Osteoblast (primary cell): ENCODE measurements at places on chromosomes 11 and 22. TPM values are rescaled to one million over a fixed set of nuclear protein-coding genes. Genes with fewer than 3 reads are reported as not detected.

Gene MMP11
- total RNA-seq = 23.5 and 41.3 TPM in 2 replicates

GRCh38 chr11:121711939-121712338 lies 259.2 kb upstream of the SORL1-AS1 start:
- DNase-seq = no peak

DNA sequence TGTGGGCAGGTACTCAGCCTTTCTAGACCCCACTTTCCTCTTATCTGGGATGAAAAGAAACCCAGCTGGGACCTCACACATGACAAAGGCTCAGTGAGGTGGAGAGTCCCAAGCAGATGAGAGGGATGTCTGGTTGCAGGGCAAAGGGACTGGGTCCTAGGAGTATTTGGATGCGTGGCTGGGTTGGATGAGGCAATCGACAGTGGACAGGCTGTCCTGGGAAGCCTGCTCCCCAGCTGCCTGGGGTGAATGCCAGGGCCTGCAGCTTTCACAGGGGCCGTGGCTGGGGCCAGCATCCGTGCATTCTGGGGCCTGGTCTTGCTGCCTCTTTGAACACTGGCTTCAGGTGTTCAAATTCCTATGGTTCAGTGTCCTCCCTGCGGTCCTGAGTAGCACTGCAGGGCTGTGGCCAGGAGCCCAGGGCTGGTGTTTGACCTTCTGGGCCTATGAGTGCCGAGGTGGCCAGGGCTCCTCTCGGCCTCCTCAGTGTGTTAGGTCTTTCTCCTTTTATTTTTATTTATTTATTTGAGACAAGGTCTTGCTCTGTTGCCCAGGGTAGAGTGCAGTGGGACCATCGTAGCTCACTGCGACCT lies 65.3 kb downstream of the MCM5 start:
- DNase-seq = no peak

Gene FOXRED2
- total RNA-seq = 15.9 and 16.3 TPM in 2 replicates

- DNase-seq = peak; percentile 56
These were observed 9.9 kb upstream of the MICALL1 start for GRCh38 chr22:37896181-37896592.

- no peak for DNase-seq
These were observed 507.6 kb upstream of the LARGE1 start for GRCh38 chr22:34427841-34428240.

Gene SHANK2
- 2.5 and 3.5 TPM in 2 replicates for total RNA-seq

- peak; percentile 98 for DNase-seq
These were observed 651 bp upstream of the ARL2 start for GRCh38 chr11:65013130-65013887.

- no peak for DNase-seq
These were observed 28.0 kb downstream of the CTR9 start for GRCh38 chr11:10779086-10779485.

- DNase-seq = no peak
These were observed 11.8 kb downstream of the GTSE1 start for GRCh38 chr22:46308283-46308988.

- no peak for DNase-seq
These were observed 6.3 kb downstream of the CD44 start for GRCh38 chr11:35145271-35145670.

Gene GRIA4
- total RNA-seq = not detected in 2 replicates

- no peak for DNase-seq
These were observed 10.0 kb downstream of the SMIM38 start for GRCh38 chr11:69165775-69166174.
